ENCODE measurements at places on chromosomes 6 and 20.

- no peak for DNase-seq
These were observed 128.8 kb downstream of the PHF3 start for GRCh38 chr6:63764318-63764916.

GRCh38 chr6:164344801-164345291, 930.3 kb downstream of the QKI start:
- no peak for DNase-seq

DNA sequence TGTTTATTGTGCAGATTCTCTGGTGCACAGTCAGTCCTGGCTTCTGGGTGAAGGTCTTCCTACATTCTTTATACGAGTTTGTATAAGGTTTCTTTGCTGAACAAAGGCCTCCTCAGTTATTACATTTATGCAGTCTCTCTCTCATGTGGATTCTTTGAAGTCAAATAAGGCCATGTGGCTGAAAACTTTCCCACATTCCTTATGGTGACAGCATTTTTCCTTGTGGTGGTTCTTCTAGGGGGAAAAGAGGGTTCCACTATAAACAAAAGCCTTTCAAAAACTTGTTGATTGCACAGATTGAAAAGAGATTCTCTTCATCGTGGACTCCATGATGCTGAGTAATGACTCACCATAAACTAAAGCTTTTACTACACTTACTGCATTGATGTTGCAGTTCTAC, 19.2 kb downstream of the ZSCAN12 start:
- DNase-seq, result no peak

- no peak for DNase-seq
These were observed 21.3 kb downstream of the TTPAL start for GRCh38 chr20:44496976-44497375.

- no peak for DNase-seq
These were observed 255.9 kb downstream of the LAMA2 start for GRCh38 chr6:129138739-129139405.

- DNase-seq, result peak; percentile 11
These were observed at the start of gene DDR1 for GRCh38 chr6:30883685-30884520. Gene DDR1 (plus strand): TSS chr6:30884519. CDS start chr6:30888730, 4,211 bp downstream.

DNA sequence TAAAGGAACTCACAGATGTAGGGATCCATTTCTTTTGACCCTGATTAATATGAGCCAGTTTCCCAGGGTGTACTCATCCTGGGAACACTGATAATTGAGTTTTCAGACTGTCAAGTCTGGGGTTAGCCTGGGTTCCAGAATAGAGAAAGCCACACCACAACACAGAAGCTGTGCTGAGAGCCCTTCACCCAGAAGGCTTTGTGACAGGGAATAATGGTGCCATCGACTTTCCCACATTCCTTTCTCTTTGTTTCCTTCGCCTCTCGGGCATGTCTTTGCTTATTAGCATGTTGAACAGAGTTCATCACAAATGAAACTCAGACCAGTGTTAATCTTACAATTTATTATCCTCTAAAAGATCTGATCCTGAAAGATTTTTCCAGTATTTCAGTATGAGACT, 95.0 kb downstream of the TCP11 start:
- DNase-seq, result no peak

GRCh38 chr20:51871943-51872342, 69.6 kb upstream of the SALL4 start:
- DNase-seq, result no peak

- DNase-seq, result no peak
These were observed 80.3 kb downstream of the CHD6 start for GRCh38 chr20:41537865-41538264.

DNA sequence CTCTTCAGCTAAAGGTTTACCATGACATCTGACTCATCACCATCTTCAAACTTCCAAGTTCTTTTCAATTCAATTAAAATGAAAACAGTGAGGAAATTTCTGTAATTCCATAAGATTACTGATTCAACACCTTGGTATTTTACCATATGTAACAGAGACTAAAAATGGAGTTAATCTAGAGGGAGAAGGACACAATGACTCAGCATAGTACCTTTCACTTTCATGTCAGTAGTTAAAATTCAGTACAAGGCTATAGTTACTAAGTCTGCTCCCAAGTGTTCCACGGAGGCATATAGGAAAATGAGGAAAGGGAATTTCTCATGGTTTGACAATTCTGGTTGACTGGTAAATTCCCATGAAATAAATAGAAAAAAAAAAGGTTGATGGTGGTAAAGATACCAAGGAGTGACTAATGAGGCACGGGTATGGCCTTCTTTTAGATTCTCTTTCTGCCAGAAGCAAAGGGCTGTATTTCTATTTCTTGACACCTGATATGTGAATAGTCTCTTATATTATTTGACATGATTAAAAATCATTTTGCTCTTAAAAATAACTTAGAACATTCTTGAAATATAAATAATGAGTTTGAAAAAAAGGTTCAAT, 526.7 kb upstream of the ADGRB3 start:
- DNase-seq, result no peak

- DNase-seq, result no peak
These were observed 38.6 kb upstream of the SENP6 start for GRCh38 chr6:75563032-75563431.

- DNase-seq, result no peak
These were observed 182.1 kb downstream of the KIF6 start for GRCh38 chr6:39543095-39543494.

- DNase-seq, result no peak
These were observed 173.1 kb upstream of the SSTR4 start for GRCh38 chr20:22861990-22862389.

DNA sequence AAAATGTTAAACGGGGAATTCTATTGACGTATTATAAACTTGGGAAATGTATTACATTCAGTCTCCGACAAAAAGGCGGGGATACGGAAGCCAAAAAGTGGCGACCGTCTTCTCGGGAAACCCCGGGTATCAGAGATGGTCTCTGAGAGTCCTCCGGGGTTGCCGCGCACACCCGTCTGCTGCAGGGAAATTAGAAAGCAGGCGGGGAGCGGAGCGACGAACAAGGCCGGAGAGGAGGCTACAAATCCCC, 1.5 kb downstream of the SALL4 start:
- no peak for DNase-seq

- DNase-seq, result no peak
These were observed 423.8 kb upstream of the ADGRB3 start for GRCh38 chr6:68211242-68211795.

DNA sequence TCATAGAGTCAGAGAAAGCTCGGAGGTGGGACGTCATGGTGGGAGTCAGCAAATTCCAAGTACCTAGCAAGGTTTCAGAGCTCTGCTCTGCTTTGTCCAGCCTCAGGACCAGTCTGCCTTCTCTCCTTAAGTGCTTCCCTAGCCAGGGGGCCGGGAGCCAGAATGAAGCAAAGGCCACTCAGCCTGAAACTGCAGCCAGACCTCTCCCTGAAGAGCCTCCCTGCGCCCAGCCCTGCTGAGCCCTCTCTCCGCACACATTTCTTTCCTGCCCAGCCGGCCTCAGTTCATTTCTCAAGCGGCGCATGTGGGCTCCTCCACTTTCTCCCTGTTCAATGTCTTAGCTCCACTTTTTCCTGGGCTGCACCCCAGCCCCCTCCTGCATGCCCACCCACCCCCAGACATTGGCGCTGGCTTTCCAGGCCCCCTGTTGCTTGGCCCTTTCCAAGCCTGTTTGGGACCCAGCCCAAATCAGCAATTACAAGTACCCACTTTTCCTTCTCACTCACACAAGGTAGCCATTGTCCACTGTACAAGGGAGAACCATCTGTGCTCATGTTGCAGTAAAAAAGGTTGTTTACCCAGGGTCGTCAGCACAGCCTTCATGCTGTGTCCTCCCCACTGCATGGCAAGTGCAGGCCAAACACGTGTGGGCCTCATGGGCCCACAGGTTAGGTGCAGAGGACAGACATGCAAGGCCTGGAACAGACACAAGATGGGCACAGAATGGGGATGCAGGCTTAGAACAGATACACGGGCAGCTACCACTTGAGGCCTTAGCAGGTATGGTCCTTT, 147.1 kb downstream of the MRPL14 start:
- DNase-seq, result no peak

GRCh38 chr20:61438285-61438684, 186.2 kb downstream of the CDH4 start:
- DNase-seq, result no peak

DNA sequence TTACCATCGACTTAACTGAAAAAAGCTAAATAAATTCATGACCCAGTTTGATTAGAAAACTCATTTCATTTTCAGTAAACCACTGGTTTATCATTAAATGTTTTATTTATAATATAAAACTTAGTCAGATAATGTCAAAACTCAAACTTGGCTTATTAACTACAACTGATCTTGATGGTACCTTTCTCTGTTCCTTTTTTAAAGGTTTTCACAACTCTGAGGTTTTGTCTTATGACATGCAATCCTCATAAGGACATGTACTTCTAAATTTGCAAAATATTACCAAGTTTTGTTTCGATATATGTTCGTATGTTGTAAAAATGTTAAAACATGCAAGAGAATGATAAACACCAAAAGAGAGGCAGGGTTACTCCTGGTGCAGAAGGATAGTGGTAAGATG, 82.5 kb upstream of the PDE10A start:
- DNase-seq, result no peak

DNA sequence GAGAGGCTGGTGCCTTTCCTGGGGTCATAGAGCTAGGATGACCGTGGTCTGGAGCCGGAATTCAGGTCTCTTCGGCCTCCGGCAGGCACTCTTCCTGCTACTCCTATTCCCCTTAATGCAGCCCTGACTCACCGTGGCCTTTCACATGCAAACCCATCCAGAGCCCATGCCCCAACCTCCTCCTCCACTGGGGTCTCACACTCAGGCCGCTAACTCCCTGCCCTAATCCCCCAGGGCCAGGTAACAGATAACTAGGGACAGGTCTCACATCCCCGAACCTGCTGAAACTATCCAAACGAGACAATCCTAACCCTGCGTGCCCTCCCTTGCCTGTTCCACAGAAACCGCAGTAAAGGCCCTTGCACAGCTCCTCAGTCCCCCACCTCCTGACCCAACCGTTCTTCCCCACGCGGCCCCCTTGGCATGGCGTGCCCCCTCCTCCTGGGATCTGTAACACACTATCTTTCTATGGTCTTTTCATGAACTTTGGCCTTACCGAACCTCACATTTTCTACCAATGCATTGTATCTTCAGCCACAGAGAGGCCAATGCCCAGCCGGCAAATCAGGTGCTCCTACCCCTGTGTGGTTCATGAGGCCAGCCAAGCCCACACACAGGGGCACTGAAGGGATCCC, 245.4 kb upstream of the EXOC2 start:
- DNase-seq, result no peak

DNA sequence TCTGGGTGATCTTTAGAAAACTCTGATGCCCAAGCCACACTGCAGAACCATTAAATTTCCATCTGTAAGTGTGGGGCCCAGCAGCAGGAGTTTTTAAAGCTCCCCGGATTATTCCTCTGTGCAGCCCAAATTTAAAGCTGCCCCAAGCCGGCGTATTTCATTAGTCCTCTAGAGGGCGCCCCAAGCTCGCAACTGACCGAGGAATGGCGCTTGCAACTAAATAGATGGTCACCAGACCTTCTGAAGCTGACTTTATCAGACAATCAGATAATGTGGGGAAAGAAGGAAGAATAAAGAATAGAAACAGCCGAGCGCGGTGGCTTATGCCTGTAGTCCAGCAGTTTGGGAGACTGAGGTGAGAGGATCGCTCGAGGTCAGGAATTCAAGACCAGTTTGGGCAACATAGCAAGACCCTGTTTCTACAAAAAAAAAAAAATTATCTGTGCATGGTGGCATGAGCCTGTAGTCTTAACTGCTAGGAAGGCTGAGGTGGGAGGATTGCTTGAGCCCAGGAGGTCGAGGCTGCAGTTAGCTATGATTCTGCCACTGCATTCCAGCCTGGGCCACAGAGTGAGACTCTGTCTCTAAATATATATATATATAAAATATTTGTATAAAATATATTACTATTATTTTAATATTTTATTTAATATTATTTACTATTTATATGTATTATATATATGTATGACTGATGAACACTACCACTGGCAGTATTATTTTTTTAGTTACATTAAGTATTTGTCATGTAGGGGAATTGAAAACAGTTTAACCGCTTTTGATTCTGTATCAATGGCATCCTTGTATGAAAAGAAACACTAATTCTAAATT, 56.0 kb downstream of the OTOR start:
- DNase-seq, result peak; percentile 18

GRCh38 chr6:130076512-130076911, 58.1 kb downstream of the L3MBTL3 start:
- no peak for DNase-seq

DNA sequence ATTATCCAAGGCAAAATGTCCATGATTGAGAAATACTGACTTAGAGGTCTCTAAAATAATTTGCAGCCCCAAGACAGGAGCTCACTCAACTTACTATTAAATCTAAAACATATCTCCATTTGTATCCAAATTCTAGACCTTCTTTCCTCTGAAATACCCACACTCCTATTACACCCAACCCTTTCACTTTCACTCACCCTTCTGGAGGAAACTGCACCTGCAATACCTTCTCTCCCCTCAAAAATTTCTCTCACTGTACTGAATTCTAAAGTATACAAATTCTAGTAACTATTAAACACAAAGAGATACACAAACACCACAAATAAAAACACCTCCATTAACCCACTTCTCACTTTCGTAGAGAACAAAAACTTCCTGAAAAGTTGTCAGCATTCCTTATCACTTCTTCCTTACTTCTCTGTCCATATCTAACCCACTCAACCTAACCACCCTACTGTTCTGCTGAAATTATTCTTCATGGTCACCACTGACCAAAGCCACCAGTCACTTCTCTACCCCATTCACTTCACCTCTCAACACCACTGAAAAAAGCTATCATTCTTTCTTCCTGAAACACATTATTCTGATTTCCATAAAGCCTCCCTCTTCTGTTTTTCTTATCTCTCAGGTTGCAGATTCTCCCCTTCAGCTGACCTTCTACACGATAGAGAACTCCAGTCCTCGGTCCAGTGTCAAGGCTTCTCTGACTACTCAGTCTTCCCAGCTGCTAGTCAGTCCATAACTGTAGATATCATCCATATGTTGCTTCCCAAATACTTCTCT, 12.0 kb downstream of the LMBRD1 start:
- no peak for DNase-seq

GRCh38 chr20:5528719-5529256, 212.0 kb upstream of the PROKR2 start:
- peak; percentile 75 for DNase-seq

GRCh38 chr6:107590378-107590777, 100.5 kb downstream of the SOBP start:
- no peak for DNase-seq

DNA sequence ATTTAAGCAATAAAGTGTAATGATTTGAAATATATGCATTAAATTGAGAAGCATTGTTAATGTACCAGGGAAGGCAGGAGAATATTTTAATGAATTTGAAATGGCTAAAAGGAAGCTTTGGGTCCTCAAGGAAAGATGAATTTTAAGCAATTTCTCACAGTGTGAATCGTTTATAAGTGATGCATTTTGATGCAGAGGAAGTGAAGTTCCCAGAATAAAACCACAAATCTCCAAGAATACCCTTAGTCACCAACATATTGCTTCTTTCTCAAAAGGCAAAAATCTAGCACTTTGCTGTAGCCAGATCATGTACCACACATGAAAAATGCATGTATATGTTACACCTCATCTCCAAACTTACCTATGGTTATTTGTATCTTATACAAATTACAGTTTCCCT, 11.7 kb downstream of the TPD52L1 start:
- no peak for DNase-seq

All from stimulated activated effector memory CD8-positive, alpha-beta T cell treated with anti-CD3 and anti-CD28 coated beads, Interleukin-12 subunit alpha, Interleukin-12 subunit beta, amount 100 ng/mL, for 72 hours (primary cell).